Mesothelial cell of epicardium (in vitro differentiated cells): ENCODE measurements at places on chromosomes 13 and 19. TPM values are rescaled to one million over a fixed set of nuclear protein-coding genes. Genes with fewer than 3 reads are reported as not detected.

ATP8A2 gene
- total RNA-seq, result 35.8 to 39.1 TPM (median 35.9 TPM) in 3 replicates

NLRP9 gene
- total RNA-seq, result not detected in 3 replicates

B3GNT3 gene
- total RNA-seq, result 0.23 TPM in 1 of 3 replicates, not detected in the others

ZNF792 gene
- total RNA-seq, result 9.2 to 9.6 TPM (median 9.3 TPM) in 3 replicates

GRCh38 chr13:76223999-76224398 lies 587.9 kb downstream of the LMO7 start:
- no peaks in the 10 kb centered on the region for H3K36me3 ChIP-seq
- DNase-seq, result no peak
- H3K4me3 ChIP-seq, result no peak overlapping the region

DNA sequence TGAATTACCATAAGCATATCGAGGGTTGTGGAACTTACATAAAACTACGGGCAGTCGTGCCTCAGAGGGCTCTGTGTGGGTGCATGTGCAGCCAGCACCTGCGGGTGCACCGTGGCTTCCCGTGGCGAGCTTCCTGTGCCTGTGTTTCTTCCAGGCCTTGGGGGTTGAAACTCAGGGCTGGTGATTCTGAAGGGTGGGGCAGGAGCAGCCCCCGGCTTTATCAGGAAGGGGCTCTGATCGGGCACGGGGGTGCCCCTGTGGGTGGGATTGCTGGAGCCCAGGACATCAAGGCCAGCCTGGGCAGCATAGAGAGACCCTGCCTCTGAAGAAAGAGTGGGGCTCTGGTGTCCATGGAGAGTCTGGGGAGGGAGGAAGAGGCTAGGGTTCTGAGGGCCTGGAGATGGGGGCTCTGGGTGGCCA lies 11.1 kb downstream of the ATP4B start:
- peak; percentile 5 for DNase-seq
- H3K36me3 ChIP-seq, result peaks cover 24% of the 10 kb centered on the region
- no peaks in the 10 kb centered on the region for H3K4me1 ChIP-seq
- H3K27me3 ChIP-seq, result no peaks in the 10 kb centered on the region

- peak overlapping the region; percentile 79 for H3K27ac ChIP-seq
- H3K4me1 ChIP-seq, result peaks cover 56% of the 10 kb centered on the region
- no peak overlapping the region for H3K4me3 ChIP-seq
- H3K27me3 ChIP-seq, result no peaks in the 10 kb centered on the region
- DNase-seq, result no peak
- H3K36me3 ChIP-seq, result peaks cover 21% of the 10 kb centered on the region
Observed at GRCh38 chr13:93345770-93346169, 119.2 kb downstream of the GPC6 start.

DNA sequence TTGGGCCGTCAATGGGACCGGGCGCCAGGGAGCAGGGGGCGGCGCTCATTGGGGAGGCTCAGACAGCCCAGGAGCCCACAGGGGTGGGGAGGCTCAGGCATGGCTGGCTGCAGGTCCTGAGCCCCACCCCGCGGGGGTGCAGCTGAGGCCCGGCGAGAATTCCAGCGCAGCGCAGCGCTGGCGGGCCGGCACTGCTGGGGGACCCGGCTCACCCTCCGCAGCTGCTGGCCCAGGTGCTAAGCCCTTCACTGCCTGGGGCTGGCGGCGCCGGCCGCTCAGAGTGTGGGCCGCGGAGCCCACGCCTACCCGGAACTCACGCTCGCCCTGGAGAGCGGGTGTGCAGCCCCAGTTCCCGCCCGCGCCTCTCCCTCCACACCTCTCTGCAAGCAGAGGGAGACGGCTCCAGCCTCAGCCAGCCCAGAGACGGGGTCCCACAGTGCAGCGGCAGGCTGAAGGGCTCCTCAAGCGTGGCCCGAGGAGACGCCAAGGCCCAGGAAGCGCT lies 1227.4 kb downstream of the PCDH17 start:
- H3K4me1 ChIP-seq, result no peaks in the 10 kb centered on the region
- no peak for DNase-seq
- H3K27me3 ChIP-seq, result no peaks in the 10 kb centered on the region
- H3K4me3 ChIP-seq, result no peak overlapping the region

DNA sequence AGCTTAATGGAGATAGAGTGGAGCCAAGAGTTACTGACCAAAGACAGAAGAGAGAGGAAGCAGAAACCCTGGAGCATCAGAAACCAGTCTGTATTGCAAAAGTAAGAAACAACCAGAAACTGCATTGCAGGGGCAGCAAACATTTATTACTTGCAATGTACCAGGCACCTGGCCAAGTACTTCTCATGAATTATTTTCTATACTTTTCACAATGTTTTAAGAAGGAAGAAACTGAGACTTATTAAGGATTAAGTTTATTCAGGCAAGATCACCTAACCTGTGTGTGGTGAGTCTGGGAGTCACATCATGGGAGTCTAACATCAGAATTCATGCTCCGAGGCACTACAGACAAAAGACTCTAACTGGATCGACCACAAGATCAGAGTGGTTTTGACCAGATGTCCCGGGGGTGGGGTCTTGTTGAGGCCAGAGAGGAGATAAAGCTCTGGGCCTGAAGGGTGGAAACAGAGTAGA lies 47.4 kb downstream of the TNFRSF19 start:
- DNase-seq, result no peak
- peaks cover 33% of the 10 kb centered on the region for H3K36me3 ChIP-seq
- H3K4me3 ChIP-seq, result no peak overlapping the region
- peak overlapping the region; percentile 91 for H3K27ac ChIP-seq
- no peaks in the 10 kb centered on the region for H3K27me3 ChIP-seq

GRCh38 chr13:33485247-33485646 lies 199.7 kb upstream of the STARD13 start:
- no peaks in the 10 kb centered on the region for H3K27me3 ChIP-seq
- H3K36me3 ChIP-seq, result peaks cover 7% of the 10 kb centered on the region
